Endothelial cell (in vitro differentiated cells): ENCODE measurements at places on chromosomes 4 and X.

GRCh38 chr4:117678861-117679260 is 355.4 kb upstream of the NDST3 start:
- DNase-seq: no peak

DNA sequence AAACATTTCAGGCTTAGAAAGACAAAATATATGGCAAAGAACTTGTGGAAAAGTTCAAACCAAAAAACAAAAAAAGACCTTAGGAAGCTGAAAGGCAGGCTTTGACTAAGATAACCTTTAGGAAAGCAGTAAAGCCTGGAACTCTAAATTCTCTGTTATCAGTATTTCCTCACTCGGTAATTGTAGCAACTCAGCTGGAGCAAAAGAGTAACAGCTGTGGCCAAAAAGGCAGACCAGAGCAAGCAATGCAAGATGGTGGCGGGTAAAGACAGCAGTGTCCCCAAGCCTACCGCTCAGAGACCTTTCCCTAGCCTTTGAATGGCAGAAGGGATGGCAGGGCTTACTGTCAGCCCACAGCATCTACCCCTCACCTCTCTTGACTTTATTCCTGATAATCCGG is 63.1 kb upstream of the KLHL13 start:
- DNase-seq: no peak

DNA sequence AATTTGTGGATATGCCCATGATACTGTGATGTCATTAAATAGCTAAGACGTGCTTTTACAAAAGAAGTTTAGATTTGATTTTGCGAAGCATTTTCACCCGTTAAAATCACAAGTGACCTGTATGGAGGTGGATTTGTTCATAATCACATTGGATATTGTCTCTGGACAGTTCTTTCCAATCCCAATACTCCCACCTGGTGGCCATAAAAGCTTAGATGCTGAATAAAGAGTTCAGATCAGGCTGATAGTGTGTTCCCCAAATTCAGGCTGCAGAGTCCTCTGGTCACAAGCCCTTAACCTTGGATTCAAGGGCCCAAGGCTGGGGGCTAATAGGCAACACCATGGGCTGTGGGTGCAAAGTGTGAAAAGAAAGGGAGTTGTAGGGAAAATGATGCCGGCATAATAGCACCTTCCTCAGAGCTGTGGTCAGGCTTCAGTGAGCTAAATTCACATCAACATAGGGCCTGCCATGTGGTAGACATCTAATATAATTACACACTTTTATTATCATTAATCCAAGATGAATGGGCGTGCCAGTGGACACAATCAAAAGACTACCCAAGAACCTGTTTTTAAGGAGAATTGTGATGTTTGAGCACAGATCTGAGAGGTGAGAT is 28.1 kb downstream of the SMIM43 start:
- peak; percentile 48 for DNase-seq

GRCh38 chrX:143694885-143695284 is 25.7 kb downstream of the SPANXN2 start:
- DNase-seq: no peak

GRCh38 chrX:47068720-47069119 is 9.5 kb upstream of the RGN start:
- no peak for DNase-seq

- no peak for DNase-seq
Measured at GRCh38 chr4:2662598-2662997, 93.5 kb downstream of the TNIP2 start.

GRCh38 chr4:127622921-127623796 is 9.6 kb upstream of the INTU start:
- peak; percentile 69 for DNase-seq

- DNase-seq: no peak
Measured at GRCh38 chrX:100435726-100436125, 25.7 kb upstream of the PCDH19 start.

DNA sequence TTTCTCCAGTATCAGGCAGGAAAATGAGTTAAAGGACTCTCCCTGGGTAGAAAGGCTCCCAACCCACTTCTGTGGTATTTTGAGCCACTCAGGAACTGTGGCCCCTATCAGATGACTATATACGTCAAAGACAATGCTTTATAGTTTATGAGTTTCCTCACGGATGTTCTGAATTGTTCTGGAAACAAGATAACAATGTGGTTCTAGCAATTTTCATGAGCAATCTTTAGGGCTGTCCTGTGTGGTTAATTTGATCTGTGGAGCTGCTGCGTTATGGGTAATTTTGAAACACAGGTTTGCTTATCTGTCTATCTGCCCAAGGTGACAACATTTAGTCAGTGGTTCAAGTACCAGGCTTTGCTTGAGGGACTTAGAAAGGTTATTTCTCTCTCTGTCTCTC is 46.7 kb upstream of the IL2 start:
- DNase-seq: no peak

DNA sequence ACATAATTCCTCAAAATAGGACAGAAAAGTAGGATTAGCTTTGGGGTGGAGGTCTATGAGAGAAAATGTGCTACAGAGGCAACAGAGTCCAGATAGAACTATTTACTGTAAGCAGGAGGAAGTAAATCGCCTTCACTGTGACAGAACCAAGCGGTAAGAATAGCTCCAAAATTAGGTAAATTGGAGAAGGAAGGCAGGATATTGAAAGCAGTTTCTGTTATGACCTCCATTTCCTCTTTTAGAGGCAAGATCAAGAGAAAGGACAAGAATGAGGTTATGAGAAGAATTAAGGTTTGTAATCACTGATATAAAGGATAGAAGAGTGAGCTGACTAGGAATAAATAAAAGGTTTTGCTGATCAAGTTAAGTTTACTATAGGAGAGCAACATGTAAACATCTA is 44.1 kb upstream of the NEUROG2 start:
- DNase-seq: no peak

DNA sequence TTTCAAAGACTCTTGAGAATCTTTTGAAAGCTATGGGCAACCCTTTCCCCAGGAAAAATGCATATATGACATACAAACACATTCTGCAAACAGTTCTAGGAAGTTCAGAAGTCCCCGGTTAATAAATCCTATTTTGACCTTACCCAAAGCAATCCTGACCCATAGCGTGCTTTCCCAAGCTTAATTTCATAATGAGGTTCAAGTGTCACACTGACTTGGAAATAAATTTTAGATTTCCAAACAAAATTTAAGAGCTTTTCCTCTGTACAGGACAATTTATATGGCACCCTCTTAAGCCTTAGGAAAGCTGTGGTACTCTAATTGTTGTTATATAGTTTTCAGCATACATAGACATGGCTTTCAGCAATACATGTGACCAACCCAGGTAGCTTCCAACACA is 11.3 kb downstream of the MID2 start:
- no peak for DNase-seq

DNA sequence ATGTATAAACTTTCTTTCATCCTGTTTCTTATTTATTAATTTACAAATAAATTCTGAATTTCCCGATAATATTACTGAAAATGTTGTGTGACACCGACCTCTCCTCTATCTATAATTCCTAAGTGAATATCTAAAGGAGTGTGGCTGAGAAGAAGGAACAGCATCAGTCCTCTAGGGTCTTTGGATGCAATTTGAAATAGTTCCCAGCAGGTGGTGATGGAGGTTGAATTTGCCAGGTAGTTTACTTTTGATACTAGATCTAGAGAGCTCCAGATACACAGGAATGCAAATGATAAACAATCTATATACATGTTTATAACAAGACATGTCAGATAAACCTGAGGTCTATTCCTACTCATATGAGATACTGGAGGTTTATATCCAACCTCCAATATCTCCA is 305.4 kb downstream of the PCDH18 start:
- DNase-seq: peak; percentile 9

DNA sequence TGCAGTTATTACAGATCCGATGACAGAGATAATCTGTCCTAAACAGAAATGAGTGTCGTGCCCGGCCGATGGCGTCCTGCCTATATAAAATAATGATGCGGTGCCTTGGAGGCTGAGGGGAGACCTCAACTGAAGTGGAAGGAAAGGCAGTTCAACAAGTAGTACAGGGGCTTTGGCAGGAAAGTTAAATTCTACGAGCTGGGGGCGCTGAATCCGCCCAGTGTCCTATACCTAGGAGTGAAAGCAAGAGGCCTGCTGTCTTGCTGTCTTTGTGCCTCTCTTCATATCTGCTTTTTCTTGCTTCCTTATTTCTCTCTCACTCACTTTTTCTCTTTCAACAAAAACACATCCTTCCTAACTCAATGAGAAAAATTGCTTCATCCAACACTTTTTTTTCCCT is 82.2 kb upstream of the PRPS2 start:
- DNase-seq: no peak
